ENCODE measurements at places on chromosomes 5 and 9.

GRCh38 chr5:173655196-173655797 lies 38.8 kb upstream of the BOD1 start:
- DNase-seq, result no peak

DNA sequence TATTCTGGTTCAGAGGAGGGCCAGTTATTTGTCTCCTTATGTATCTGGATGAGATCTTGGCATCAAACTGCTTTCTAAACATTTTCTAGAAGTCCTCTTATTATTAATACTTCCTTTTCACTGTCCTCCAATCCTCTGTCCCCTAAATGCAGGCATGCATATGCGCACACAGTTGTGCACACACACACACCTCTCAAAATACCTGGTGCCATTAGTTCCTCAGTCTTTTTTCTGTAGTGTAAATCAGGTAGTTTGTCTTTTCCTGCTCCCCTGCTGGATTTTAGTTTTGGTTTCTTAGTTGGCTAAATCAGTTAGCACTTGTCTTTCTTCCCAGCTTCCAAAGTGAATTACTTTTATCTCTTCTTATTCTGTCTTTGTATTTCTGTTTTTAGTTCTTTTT lies 55.8 kb upstream of the LRRC70 start:
- no peak for DNase-seq

DNA sequence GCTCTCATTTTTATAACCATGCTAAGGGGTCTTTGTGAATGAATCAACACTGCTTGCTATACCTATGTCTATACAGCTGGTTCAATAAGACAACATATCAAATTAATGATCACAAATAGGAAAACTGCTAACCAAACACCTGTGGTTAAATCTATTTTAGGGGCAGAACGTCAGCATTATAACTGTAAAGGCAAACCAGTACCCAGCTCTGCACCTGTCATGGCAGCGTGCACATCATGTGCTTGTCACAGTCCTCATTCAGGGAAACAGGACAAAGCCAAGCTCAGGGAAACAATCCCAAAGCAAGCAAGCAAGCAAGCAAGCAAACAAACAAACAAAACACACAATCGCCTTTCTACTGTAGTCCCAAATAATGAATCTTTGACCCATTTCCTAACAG lies 277.7 kb upstream of the DAP start:
- no peak for DNase-seq

- DNase-seq, result no peak
Measured at GRCh38 chr5:12985142-12985541, 959.3 kb downstream of the DNAH5 start.

Data from suppressor macrophage treated with lipopolysaccharide for 1 hour (primary cell).